ENCODE measurements at places on chromosomes 11 and 22. TPM values are rescaled to one million over a fixed set of nuclear protein-coding genes. Genes with fewer than 3 reads are reported as not detected.

RAB6A gene
- polyA plus RNA-seq = 136 TPM

DNA sequence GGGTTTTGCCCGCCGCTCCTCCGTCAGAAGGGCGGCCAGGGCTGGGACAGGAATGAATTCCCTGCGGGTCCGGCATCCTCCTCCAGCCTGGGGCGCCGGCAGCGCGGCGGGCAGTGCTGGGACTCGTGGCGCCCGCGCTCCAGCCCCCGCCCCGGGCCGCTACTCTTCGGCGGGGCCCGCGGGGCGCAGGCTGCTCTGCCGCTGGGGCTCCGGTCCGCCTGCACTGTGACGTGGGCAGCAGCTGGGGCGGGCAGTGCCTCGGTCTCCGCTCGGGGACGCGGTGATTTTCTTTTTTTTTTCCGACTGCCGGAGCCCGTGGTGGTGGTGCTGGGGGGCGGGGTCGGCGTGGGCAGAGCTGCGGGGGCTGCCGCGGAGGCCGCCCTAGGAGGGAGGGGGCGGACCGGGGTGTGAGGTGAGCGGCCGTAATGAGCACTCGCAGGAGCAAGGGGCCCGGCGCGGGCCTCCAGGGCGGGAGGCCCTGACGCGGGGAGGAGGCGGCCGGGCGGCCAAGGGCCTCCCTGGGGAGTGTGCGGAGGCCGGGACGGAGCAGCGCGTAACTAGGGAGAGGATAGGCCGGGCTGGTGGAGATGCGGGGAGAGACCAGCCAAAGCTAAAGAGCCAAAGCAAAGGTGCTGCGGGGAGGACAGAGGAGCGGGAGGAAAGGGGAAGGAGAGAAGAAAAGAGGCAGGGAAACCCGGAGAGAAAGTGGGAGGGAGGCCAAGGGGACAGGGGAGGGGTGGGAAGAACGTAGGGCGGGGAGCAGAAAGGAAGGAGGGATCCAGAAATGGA lies 73.3 kb upstream of the ZBED5 start:
- peak; percentile 71 for DNase-seq

- DNase-seq = no peak
Measured at GRCh38 chr11:114776956-114777355, 98.6 kb downstream of the NXPE2 start.

DNA sequence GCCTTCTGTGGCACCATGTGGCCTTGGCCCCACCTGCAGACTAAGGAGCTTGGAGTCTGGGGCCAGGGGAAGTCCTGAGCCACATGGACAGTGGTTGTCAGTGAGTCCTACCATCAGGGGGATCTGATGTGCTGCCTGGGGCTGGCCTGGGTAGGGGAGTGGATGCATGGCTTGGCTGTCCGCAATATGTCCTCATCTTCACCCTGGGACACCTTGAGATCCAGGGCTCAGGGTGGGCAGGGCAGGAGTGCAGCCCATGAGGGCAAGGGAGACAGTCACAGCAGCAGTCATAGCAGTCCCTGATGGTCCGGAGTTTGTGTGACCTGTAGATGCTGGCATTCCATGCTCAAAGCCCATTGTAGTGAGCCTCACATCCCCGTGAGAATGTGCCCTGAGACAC lies 256.8 kb upstream of the B3GAT1 start:
- DNase-seq = no peak

DNA sequence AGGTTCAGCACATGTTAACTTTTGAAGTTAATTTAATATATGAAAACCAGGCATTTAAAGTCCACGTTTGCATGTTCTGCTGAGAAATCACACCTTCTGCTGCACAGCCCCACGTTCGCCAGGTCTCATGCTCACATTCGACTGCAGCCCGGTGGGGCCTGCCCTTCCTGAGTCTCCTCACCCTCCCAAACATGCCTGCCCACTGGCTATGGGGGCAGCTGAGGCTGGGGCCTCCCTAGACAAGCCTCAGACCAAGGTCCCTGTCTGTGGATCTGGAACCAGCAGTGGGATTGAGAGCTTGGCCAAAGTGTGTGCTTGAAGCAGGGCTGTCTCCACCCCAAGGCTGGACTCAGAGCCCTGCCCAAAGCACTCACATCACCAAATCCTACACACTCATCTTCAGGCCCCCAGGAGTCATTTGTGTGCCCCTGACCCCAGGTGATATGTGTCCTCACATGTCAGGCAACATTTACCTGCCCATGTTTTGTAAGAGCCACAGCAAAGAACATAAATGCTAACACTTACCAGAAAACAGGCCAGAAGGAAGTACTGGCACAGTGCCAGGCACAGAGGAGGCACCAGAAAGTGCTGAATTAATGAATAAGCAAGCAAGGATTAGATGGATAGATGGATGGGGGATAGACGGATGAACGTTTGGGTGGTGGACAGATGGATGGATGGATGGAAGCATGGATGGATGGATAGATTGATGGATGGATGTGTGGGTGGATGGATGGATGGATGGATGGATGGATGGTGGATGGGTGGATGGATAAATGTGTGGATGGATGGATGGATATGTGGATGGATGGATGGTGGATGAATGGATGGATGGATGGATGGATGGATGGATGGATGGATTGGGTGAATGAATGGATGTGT lies 9.4 kb upstream of the FADD start:
- DNase-seq = no peak

All from right renal cortex interstitium (tissue), 3 donors.